Jurkat, Clone E6-1 (cell line): ENCODE measurements at places on chromosomes 1 and 21.

- DNase-seq: no peak
Measured at GRCh38 chr21:31675960-31676359, 16.5 kb downstream of the SOD1 start.

- DNase-seq: no peak
Measured at GRCh38 chr1:43011020-43011419, 52.4 kb upstream of the SLC2A1 start.

GRCh38 chr1:208332774-208333126, 88.6 kb upstream of the PLXNA2 start:
- no peak for DNase-seq

DNA sequence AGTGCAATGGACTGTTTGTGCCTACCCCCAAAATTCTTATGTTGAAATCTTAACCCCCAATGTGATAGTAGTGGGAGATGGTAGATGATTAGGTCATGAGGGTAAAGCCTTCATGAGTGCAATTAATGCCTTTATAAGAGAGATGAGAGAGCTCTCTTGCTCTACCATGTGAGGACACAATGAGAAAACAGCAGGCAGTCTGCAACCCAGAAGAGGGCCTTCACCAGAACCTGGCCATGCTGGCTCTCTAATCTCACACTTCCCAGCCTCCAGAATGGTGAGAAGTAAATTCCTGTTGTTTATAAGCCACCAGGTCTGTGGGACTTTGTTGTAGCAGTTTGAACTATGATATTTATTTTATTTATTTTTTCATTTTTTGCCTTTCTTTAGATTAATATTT, 21.0 kb downstream of the RYR2 start:
- no peak for DNase-seq

DNA sequence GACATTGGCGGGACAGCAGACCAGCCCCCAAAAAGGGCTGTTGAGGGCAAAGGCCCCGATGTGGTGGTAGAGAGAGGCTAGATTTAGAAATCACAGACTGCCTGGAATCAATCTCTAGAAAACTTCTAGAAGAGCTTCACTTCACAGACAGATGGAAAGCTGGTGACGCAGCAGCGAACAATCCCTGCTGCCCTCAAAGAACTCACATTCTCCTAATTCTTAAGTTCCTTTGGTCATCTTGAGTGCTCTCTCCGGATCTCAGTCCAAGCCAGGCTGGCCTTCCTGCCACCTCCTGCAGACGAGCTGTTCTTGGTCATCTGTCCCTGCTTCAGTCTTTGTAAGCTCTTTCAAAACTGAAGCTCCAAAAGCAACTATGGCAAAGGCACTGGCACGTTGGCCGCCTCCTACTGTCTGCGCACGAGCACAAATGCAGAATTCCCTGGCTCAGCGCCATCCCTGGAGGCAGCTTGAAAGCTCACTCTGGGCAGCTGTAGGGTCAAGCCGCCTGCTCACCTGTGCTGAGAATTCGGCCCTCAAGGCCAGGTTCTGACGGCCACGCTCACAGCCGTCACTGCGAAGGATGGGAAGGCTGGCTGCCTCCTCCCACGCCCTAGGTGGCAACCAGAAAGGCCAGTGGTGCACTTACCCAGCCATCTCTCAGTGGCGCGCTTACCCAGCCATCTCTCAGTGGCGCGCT, 110.6 kb downstream of the NPHP4 start:
- DNase-seq: no peak
